Muscle of back (tissue), 13 donors: ENCODE measurements at places on chromosomes 12 and 14. TPM values are rescaled to one million over a fixed set of nuclear protein-coding genes. Genes with fewer than 3 reads are reported as not detected.

KCNC2 gene
- polyA plus RNA-seq = 0.52 TPM

SLC17A8 gene
- polyA plus RNA-seq = 0.28 TPM

ENDOU gene
- polyA plus RNA-seq = 0.46 TPM

KCNH3 gene
- polyA plus RNA-seq = 1.5 TPM

- DNase-seq = no peak
Measured at GRCh38 chr12:47740606-47741339, 15.5 kb upstream of the ENDOU start.

DNA sequence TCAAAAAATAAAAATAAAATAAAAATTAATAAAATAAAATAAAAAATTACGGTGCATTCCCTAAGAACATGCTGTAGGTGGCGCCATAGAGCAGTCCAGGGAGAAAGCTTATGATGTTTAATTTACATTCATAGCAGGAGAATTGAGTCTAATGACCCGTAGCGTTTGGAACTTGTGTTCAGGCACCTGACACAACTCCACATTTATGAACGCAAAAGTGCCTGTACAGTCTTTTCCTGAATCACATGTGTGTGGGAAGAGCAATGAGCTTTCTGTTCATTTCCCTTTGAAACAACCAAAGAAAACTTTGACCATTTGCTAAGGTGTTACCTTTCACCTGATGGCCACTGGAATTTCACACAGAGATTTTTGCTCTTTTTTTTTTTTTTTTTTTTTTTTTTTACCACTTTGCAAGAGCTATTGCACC is 60.6 kb upstream of the KCNA1 start:
- peak; percentile 51 for DNase-seq

GRCh38 chr12:114664651-114665320 is 19.2 kb downstream of the TBX3 start:
- no peak for DNase-seq

- no peak for DNase-seq
Measured at GRCh38 chr12:19695244-19696098, 256.2 kb downstream of the AEBP2 start.

DNA sequence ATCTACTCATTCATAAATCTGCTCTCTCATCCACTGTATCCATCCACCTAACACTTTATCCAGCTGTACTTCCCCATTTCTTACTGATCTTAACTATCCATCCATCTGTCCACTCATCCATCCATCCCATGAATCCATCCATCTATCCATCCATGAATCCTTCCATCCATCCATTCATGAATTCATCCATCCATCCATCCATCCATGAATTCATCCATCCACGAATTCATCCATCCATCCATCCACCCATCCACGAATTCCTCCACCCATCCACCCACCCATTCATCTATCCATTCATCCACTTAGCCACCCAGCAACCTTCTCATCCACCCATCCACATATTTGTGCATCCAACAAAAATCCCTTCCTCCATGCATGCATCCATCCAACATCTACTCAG is 128.6 kb upstream of the MYL2 start:
- DNase-seq = no peak

- no peak for DNase-seq
Measured at GRCh38 chr12:3086729-3087323, 9.6 kb downstream of the TSPAN9 start.

DNA sequence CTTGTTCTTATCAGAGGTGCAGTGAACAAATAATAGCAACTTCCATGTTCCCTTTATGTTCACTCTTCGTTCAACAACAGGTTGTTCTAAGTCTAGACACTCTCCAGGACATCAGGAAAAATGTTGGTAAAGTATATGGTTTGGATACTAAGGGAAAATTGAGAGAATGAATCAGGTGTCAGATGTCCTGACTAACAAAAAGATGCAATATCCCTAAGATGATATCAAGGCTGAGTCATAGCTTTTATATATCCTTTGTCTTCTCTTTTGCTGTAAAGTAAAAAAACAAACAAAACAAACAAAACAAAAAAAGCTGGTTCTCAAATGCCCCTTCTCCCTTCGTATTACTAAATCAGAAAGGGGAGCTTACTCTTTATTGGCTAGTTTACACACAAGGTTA is 11.1 kb downstream of the GLIPR1L1 start:
- DNase-seq = no peak

DNA sequence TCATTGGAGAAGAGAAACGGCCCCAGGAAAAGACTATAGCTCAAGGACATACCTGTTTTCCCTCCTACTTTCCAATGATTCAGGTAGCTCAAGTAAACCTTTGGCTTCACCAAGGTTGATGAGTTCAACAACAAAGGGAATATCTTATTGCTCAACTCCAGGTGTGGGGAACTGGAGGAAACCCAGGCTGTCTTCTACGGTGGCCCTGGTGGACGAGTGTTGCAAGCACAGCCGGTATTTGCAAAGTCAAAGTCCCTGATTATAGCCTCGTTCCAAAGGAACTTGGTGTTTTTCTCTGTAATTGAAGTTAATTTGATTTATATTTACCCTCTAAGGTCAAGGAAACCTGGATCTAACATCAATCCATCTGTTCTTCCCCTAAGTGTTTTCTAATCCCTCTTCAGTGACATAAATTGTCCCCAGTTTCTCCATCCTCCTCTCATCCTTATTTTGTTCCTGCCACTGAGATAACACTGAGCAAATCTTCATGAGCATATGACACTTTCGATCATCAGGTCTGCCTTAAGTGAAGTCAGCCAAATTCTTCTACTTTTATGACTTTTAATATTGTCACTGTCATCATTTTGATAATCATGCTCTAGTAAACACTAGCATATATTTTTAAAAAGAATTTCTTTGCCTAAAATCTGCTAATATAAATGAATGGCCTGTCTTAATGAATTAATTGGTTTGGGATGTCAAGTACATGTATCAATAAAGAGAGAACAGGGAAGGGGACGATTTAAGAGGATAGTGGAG is 174.6 kb upstream of the TBX3 start:
- DNase-seq = no peak

GRCh38 chr14:90239139-90239538 is 17.2 kb upstream of the PSMC1 start:
- DNase-seq = no peak

DNA sequence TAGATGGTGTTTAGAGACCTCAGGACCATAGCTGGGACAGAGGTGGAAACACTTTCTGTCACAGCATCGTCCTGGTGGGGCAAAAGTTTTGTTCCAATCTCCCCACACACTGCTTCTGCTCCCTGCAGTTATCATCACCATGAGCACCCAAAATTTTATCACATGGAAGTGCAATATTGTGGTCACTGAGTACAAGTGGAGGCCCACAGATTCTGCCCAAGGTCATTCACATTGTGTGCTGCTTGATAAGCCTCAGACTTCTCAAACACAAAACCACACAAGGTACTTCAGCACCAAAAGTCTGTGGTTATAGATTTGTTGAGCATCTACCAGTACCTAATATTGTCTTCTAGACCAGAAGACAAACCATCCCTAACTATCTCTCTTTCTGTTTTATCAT is 554 bp upstream of the KRT77 start:
- DNase-seq = no peak

DNA sequence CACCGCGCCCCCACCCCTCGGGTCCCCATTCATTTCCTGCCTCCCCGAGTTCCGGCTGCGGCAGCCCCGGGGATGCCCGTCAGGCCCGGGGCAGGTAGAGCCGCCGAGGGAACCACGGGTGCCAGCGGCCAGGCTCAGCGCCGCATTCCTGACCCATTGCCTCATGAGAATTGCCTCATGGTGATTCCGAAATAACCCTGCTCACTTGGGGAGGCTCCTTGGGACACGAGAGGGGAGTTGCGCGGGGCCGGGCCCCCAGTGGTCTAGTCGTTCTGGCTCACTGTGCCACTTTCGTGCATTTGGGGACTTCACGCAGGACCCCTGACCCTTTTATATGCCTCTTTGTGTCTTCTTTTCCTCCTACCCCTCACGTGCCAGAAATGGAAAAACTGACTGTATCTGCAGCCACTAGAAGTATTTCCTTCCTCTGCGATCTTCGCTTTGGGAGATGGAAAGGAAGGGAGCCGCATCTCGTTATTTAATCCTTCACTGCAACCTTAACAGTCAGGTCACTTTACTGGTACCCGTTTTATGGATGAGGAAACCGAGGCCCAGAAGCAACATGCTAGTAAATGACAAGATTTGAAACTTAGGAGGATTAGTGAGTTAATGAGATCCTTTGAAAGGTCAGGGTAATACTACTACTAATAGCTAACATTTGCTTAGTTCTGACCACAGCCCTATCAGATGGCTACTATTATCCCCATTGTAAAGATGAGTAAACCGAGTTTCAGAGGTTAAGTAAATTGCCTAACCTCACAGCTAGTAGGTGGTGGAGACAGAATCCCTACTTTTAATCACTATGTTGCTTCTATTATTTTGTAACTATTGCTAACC is 768 bp downstream of the PTPN11 start:
- peak; percentile 51 for DNase-seq

DNA sequence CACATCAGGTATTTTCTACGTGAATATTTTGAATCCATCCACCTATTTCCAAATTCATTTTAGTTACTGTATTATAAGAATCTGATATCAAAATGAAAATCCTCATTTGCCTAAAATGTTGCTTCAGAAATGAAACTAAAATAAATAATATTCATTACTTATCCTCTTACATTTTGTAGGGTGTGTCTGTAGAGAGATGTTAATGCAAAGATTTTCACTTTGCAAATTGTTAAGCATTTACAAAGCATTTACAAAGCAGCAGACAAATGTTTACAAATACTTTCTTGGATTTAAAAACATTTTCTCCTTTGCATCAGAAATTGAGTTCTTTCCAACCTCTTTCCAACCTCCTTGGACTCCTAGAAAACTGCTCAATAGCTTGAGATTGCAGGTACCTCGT is 360.0 kb upstream of the DCN start:
- DNase-seq = no peak

DNA sequence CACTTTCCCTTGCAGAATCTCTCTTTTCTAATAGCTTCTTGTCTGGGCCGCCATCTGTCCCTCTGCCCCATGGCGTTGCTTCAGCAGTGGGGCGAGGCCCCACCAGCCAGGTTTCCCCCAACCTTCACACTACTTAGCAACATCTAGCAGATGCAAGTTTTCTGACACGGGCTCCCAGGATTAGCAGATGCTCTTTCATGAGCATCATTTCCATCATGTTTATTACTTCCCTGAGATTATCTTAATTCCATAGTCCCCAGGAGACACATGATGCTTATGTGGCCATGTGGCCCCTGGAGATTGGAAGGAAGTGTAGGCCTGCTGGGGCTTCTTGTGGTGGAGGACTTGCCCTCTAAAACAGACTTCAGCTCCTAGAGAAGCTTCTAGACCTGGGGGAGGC is 102.0 kb upstream of the MYL2 start:
- DNase-seq = no peak

DNA sequence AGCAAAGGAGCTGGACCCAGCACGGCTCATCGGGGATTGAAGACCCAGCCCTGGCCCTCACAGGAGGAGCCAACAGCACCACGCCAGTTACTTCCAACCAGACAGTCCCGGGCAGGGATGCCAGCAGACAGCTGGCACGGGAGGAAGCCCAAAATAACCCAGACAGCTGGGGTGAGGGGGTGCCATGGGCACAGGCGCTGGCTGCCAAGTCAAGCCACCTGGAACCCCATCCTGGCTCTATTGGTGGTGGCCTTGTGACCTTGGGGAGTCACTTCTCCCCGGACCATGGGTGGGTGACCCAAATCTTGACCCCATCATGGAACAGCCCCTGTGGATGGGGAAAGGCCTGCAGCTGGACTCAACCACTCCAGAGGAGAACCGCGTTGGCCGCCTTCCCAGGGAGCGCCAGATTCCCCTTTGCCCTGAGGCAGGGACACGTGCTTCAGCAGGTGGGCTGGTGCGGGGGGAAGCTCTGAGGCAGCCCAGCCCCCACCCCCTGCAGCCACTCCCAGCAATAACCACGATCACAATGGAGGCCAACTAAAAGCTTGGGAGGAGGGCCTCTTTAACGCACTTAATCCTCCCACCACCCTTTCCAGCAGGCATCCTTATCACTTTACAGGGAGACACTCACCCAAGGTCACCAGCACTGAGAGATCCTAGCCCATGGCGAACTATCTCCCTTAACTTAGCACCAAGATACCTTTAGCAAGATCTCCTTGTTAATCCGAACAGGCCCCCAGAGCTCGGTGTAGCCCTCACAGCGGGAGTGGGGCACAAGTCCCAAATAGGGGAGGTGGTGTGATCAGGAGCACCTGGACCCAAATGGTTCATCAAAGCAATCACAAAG is 4.7 kb upstream of the RHOF start:
- peak; percentile 82 for DNase-seq

DNA sequence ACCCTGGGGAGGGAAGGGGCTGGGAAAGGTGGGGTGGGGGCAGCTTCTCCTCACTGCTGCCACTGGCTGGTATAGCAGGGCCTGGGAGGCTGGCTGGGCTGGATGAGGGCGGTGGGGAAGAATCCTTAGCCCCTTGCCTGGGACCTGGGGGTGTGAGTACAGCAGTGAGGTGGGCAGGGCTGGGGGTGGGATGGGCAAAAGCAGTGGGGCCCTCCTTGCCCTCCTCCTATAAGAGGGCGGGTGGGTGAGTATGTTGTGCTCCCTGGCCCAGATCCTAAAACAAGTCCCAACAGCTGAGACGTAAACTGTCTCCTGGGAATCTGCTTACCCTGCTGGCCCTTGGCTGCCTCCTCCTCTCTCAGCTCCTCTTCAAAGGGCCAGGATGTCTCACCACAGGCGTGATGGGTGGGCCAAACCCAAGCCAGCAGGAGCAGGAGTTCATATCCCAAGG is 2.2 kb downstream of the NCKAP5L start:
- DNase-seq = peak; percentile 32
